ENCODE measurements at places on chromosomes 4 and X.

- no peak for DNase-seq
Observed at GRCh38 chr4:182644683-182645050, 272.5 kb downstream of the DCTD start.

- no peak for DNase-seq
Observed at GRCh38 chrX:3393581-3394111, 47.2 kb upstream of the MXRA5 start.

DNA sequence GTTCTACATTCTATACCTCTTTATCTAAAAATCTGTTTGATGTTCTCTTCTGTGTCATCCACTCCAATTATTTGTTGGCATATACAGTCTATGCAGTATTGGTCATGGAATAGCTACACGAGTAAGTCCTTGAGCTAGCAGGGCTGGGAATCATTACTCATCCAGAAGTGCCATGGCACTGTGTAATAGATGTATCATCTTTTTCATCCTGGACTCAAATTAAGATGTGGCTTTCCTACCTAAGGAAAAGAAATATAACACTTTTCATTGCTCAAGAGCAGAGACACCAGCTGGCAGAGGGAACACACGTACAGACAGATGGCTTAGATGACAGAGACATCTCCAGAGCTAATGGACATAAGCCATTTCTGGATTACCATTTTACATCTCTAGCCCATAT lies 159.8 kb downstream of the FAM13A start:
- DNase-seq, result no peak

- no peak for DNase-seq
Observed at GRCh38 chr4:140930557-140930956, 174.4 kb upstream of the TBC1D9 start.

DNA sequence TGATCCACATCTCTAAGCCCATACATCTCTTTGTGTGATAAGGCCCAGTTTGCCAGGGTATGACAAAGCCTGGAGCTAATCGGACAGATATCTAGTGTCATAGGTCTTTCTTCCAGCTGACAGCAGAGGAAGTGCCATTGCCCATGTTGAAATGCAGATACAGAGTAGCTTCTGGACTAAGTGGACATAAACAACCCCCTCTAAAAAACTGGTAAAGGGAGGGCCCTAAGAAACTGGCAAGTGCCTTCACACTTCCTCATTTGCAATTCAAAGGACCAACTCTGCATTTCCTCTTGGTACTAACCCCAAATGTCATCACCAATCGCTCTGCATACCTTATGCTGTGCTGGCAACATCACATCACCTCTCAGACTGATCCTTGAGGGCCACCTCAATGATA lies 20.8 kb downstream of the ARHGEF6 start:
- DNase-seq, result peak; percentile 54

- no peak for DNase-seq
Observed at GRCh38 chr4:114588305-114588704, 10.3 kb upstream of the UGT8 start.

- no peak for DNase-seq
Observed at GRCh38 chrX:40975951-40976350, 109.3 kb upstream of the USP9X start.

- no peak for DNase-seq
Observed at GRCh38 chr4:164439037-164439436, 314.9 kb upstream of the SMIM31 start.

- DNase-seq, result peak; percentile 71
Observed at GRCh38 chr4:6917461-6918271, 8.0 kb downstream of the TBC1D14 start.

DNA sequence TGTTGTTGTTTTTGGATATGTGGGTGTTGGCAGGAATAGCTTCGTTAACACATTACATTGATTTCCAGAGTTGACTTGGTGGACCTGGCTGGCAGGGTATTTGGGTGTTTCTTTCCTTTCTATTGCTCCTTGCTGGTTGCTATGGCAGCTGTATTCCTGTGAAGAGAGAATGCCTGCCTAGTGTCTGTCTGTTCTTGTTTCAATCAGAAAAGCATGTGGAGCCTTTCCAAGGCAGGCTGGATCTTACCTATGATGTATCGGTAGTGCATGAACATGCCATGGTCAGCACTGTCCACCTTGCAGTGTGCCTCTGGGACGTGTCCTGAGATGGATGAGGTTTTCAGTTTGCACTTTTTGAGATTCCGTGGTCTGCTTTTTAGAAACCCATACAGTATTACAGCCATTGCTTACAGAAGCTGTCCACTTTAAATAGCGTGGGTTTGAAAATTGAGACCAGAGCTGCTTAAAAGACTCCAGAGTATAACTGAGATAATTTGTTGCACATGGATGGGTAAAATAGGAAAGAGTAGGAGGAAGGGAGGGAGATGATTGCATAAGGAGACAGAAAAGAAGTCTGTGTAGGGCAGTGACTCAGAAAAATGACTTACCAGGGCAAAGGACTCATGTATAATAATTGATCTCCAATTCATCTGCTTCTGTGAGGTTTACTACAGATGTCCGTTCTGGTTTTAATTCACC lies 20.0 kb upstream of the AADAT start:
- DNase-seq, result peak; percentile 15

GRCh38 chr4:20251031-20251795 lies 492 bp upstream of the SLIT2 start:
- no peak for DNase-seq

- no peak for DNase-seq
Observed at GRCh38 chr4:120902925-120903324, 19.6 kb downstream of the PRDM5 start.

- DNase-seq, result no peak
Observed at GRCh38 chrX:140157611-140158010, 192.3 kb upstream of the CXorf66 start.

DNA sequence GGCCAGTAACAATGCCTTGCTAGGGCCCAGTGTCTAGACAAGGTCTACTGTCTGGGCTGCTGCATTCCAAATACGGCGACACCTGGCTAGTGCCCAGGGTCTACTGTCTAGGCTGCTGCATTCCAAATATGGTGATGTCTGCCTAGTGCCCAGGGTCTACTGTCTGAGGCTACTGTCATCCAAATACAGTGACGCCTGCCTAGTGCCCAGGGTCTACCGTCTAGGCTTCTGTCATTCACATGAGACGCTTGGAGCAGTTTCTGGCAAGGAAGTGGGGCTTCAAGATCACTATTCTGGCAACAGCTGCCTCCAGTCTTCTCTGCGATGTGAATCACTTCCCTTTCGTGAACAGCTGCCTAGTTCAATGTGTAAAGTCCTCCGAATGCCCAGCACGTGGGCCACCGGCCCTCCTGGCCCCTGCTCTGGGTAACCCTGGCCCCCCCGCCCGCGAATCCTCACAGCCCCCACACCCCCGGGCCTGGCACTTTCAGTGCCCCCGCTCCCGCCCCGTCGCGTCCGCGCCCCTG lies 12.7 kb downstream of the ACOX3 start:
- DNase-seq, result peak; percentile 70

DNA sequence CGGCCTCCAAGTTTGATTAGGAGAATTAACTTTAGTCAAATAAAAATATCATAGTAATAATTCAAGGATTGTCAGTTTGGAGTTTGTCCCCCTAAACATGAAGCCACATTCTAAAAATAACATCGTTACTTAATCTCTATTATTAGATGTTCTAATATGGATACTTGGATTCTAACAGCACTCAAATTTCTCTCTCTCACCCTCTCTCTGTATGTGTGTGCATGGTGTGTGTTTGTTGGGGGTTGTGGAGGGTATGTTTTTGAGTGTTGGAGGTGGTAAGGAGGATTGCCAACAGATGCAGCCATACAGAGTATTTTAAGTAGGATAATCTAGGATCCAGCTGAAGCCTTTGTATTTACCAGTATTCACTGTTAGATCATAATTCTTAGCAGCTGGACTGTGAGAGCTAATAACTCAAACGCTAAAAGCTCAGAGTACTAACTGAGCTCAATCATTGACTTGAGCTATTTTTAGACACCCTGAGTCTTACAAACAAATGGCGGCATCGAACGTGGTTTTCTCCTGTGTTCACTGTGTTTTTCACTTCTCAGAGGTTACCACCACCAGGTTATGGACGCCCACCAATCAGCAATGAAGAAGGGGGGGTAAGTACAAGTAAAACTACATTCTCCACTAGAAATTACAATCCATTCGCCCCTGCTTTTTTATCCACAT lies 8.8 kb downstream of the ENAM start:
- DNase-seq, result no peak

DNA sequence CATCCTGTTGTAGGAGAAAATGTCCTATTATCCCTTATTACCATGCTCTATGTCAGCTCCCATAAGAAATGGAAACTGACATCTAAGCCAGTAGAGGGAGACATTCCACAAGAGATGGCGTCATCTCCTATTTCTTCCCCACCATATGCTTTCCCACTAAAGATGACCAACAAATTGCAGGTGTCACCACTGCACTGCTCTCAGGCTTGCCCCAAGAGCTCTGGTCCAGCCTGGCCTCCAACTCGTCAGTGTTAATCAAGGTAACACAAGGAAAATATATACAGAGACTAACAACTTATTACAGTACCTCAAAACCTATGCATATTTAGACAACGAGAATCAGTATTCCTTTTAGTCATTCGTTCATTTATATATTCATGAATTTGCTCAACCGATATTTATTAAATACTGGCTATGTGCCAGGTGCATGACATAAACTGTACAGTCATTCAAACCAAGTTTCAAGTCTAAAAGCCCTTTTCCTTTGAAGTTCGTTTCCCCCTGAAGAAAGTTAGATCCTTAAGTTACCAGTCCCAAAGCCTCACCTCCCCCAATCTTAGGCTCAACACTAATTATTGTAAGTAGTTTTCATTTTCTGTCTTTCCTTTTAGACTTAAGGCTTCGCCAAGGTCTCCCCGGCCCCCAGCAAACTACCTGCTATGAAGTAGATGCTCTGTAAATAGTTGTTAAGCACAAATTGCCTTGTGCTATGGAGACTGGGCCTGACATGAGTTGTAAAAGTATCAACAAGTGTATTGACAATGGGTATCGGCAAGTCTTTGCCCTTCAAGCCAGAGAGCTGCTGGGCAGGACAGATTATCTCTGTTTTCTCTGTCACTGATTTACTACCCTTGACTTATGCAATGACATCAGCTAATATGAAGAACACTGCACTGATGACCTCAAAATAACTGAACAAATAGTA lies 3.1 kb upstream of the FGB start:
- peak; percentile 33 for DNase-seq

- no peak for DNase-seq
Observed at GRCh38 chrX:102902355-102902754, 34.7 kb upstream of the RAB40AL start.

GRCh38 chr4:35038079-35038805 lies 1206.1 kb downstream of the ARAP2 start:
- no peak for DNase-seq

DNA sequence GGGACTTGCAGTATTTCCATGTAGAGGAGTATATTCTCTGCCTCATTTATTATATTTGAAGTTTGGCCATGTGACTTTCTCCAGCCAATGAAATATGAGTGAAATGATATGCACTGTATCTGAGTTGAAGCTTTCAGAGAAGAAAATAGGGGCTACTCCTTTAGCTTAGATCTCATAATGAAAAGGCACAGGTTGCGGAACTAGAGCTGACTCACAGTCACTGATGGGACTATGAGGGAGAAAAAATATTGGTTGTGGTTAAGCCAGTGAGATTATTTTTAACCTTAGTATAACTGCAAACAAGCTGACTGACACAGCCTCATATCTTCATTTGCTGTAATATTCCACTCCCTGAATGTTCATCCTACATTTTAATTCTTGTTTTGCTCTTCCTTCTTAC lies 1104.3 kb downstream of the RPA4 start:
- DNase-seq, result no peak

DNA sequence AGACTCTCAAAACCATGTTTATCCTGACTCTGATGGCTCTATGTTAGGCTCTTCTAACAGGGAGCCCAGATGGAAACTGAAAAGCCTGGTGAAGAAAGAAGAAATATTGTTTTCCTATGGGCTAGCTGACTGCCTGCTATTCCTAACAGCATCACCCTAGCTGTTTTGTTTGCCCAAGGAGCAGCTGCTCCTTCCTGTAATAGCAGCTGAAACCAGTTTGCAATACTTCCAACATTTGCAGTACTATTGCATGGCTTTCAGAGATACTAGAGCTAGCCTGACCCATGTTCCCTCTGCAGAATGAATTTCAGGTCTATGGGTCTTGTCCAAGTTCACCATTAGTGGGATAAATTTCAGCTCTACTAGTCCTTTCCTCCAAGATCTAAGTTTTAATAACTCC lies 495.2 kb downstream of the INPP4B start:
- DNase-seq, result no peak
